ENCODE measurements at places on chromosomes 5 and 9. TPM values are rescaled to one million over a fixed set of nuclear protein-coding genes. Genes with fewer than 3 reads are reported as not detected.

DNA sequence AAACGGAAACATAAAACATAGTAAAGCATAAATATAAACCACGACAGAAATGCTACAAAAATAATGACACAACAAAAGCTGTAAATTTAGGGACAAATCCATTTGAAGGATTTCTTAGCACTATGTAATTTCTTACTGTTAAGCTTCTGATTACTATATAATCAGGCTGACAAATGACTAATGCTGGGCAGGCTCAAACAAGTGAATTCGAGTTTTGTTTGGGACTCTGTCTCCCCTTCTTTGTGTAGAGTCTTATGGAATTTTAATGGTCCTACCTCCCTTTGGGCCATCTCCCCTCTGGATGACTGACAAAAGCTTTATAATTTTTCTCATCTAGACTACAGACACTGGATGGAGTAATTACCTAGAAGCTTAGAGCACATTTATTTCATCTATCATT, 24.6 kb upstream of the KIF2A start:
- DNase-seq: no peak

- DNase-seq: no peak
Measured at GRCh38 chr9:76445976-76446375, 13.0 kb upstream of the GCNT1 start.

GRM6 gene
- not detected for polyA plus RNA-seq

- DNase-seq: peak; percentile 60
Measured at GRCh38 chr9:104748359-104749031, 1.0 kb downstream of the NIPSNAP3A start.

VDAC1 gene
- polyA plus RNA-seq: 318 TPM

SAXO1 gene
- polyA plus RNA-seq: 0.65 TPM

DNA sequence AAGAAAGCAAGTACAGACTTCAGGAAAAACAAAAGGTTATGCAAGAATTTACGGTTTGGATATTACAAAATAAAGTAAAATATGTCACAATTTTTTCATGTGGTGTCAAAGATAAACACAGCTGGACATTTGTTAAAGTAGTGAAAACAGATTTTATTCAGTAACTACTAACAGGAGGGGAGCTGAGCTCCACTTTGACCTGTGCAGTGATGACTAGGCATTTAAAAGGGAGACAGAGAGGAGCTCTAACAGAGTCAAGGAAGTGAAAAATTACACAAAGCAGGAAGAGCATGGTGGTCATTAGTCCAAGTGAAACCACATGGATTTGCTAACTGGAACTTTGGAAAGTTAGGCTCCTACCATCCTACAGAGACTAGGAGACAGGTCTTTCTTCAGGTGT, 263.6 kb upstream of the PCSK5 start:
- no peak for DNase-seq
